Smooth muscle cell of bladder (primary cell): ENCODE measurements at places on chromosomes 16 and 17. TPM values are rescaled to one million over a fixed set of nuclear protein-coding genes. Genes with fewer than 3 reads are reported as not detected.

Gene MARVELD3
- total RNA-seq: not detected in 2 replicates

Gene LITAFD
- not detected in 2 replicates for total RNA-seq

Gene MT1A
- 0.28 TPM in 1 of 2 replicates, not detected in the other for total RNA-seq

Gene PLEKHG4
- 5.6 and 7.7 TPM in 2 replicates for total RNA-seq

Gene CCDC40
- 4.4 and 4.5 TPM in 2 replicates for total RNA-seq

Gene CCL4L2
- 0.14 and 0.18 TPM in 2 replicates for total RNA-seq

Gene LHX1
- total RNA-seq: not detected in 2 replicates

Gene ADAMTS18
- total RNA-seq: under 0.01 and 0.18 TPM in 2 replicates

Gene ASPHD1
- total RNA-seq: 7.3 and 10.4 TPM in 2 replicates

Gene CRHR1
- not detected in 2 replicates for total RNA-seq

Gene KRTAP4-4
- total RNA-seq: not detected in 2 replicates

Gene AOC2
- total RNA-seq: 0.28 and 0.37 TPM in 2 replicates

Gene ATP1B2
- total RNA-seq: not detected in 2 replicates

Gene NETO2
- 4.8 and 5.2 TPM in 2 replicates for total RNA-seq

Gene CACNG5
- total RNA-seq: not detected in 2 replicates

Gene KRTAP4-3
- total RNA-seq: not detected in 2 replicates

Gene TP53TG3F
- total RNA-seq: not detected in 2 replicates

Gene ICAM2
- total RNA-seq: 1.4 and 3.1 TPM in 2 replicates

Gene CLDN6
- total RNA-seq: not detected in 2 replicates

Gene CD7
- total RNA-seq: 0.09 and 0.14 TPM in 2 replicates

Gene CWC25
- total RNA-seq: 7.4 and 10.4 TPM in 2 replicates

Gene CSH2
- not detected in 2 replicates for total RNA-seq

Gene PMM2
- total RNA-seq: 24.9 and 27.3 TPM in 2 replicates

Gene CA5A
- total RNA-seq: not detected in 2 replicates

Gene KRTAP4-6
- total RNA-seq: not detected in 2 replicates

Gene ABCA8
- 28.6 and 50.3 TPM in 2 replicates for total RNA-seq

Gene DNASE1L2
- 0.43 and 0.65 TPM in 2 replicates for total RNA-seq

Gene TERB1
- under 0.01 and 0.09 TPM in 2 replicates for total RNA-seq

Gene RND2
- total RNA-seq: 0.92 and 1.00 TPM in 2 replicates

Gene HSD11B2
- total RNA-seq: not detected in 2 replicates

Gene PRAC2
- 0.46 TPM in 1 of 2 replicates, not detected in the other for total RNA-seq

Gene TIGD7
- total RNA-seq: 2.6 and 4.6 TPM in 2 replicates

Gene TBX6
- total RNA-seq: under 0.01 and 0.09 TPM in 2 replicates

Gene CD300LB
- not detected in 2 replicates for total RNA-seq

Gene TMEM88
- 0.14 and 0.28 TPM in 2 replicates for total RNA-seq

Gene CD300H
- total RNA-seq: not detected in 2 replicates

Gene BCAS3
- 22.2 and 32.1 TPM in 2 replicates for total RNA-seq

Gene PRM1
- not detected in 2 replicates for total RNA-seq

Gene GFAP
- 0.14 TPM in 1 of 2 replicates, not detected in the other for total RNA-seq

Gene TSNAXIP1
- 0.57 and 1.2 TPM in 2 replicates for total RNA-seq

Gene JPH3
- total RNA-seq: under 0.01 TPM in 1 of 2 replicates, not detected in the other

Gene TP53TG3B
- total RNA-seq: not detected in 2 replicates

Gene ADAD2
- total RNA-seq: not detected in 2 replicates

Gene ZNF629
- total RNA-seq: 6.4 and 8.5 TPM in 2 replicates

Gene CCDC92B
- total RNA-seq: not detected in 2 replicates

Gene CCDC102A
- total RNA-seq: 16.8 and 19.3 TPM in 2 replicates

Gene CDH13
- total RNA-seq: 36.1 and 61.8 TPM in 2 replicates

Gene SYCE1L
- total RNA-seq: 0.46 and 0.85 TPM in 2 replicates

Gene GPR142
- total RNA-seq: not detected in 2 replicates

Gene PRDM7
- under 0.01 TPM in 1 of 2 replicates, not detected in the other for total RNA-seq

Gene CACNG3
- not detected in 2 replicates for total RNA-seq

Gene DPEP1
- 0.14 and 0.65 TPM in 2 replicates for total RNA-seq

Gene NOS2
- under 0.01 TPM in 1 of 2 replicates, not detected in the other for total RNA-seq

Gene CDK5RAP3
- 69.1 and 88.3 TPM in 2 replicates for total RNA-seq

Gene NUPR1
- total RNA-seq: 32.5 and 50.5 TPM in 2 replicates
